H54 (cell line): ENCODE measurements at places on chromosomes 4 and X.

GRCh38 chr4:20787940-20788665 is 87.8 kb downstream of the PACRGL start:
- no peak for DNase-seq

DNA sequence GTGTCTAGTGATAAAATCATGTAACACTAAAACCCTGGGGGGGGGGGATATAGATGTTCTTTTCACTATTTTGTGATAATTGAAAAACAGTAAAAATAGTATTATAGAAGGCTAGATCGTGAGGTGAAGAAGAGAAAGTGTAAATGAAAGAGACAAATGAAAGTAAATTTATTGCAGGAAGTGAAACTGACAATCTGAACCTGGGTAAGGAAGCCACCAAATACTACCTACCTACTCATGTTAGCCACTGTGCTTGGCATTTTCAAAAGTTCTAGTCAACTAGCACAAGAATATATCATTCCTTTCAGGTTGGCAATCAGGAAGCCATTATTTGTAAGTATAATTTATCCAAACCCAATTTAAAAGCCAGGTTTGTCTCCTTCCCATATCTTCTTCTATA is 1366.1 kb downstream of the FAM133A start:
- no peak for DNase-seq

DNA sequence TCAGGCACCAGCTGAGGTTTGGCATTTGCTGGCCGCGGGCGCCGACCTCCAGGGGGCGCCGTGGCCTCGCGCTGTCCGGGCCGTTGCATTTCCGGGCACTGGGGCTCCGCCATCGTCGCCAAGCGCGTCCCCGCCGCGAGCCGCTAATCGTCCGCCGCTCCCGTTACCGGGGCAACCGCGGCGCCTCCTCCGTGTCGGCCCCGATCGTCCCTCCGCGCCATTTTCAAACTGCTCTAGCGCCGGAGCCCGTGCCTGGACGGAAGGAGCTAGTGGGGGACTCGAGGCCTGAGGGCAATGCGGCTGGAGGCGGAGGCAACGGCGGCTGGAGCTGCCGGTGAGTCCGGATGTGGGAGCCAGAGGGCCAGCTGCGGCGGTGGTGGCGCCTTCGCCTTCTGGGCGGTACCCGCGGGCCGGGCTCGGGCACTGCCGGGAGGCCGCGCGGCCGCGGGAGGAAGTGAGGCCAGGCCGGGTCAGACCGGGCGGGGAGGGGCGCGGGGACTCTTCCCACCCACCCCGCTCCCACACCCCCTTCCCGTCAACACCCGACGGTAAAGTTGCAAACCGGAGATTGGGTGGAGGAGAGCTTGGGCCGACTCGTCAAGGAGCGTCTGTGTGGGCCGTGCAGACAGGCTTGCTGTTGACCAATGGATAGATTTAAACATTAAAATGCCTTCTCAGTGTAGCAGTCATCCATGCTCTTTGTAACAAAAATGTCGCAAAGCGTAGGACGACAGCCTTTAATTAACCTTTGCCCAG is at the start of gene CEP135:
CEP135 (plus strand) TSS at position 220 of the 756 bp plus-strand sequence. CDS start 3,186 bp downstream, outside the sequence.
- peak; percentile 47 for DNase-seq

GRCh38 chrX:107629540-107629909 is 1.2 kb downstream of the PRPS1 start:
- no peak for DNase-seq

DNA sequence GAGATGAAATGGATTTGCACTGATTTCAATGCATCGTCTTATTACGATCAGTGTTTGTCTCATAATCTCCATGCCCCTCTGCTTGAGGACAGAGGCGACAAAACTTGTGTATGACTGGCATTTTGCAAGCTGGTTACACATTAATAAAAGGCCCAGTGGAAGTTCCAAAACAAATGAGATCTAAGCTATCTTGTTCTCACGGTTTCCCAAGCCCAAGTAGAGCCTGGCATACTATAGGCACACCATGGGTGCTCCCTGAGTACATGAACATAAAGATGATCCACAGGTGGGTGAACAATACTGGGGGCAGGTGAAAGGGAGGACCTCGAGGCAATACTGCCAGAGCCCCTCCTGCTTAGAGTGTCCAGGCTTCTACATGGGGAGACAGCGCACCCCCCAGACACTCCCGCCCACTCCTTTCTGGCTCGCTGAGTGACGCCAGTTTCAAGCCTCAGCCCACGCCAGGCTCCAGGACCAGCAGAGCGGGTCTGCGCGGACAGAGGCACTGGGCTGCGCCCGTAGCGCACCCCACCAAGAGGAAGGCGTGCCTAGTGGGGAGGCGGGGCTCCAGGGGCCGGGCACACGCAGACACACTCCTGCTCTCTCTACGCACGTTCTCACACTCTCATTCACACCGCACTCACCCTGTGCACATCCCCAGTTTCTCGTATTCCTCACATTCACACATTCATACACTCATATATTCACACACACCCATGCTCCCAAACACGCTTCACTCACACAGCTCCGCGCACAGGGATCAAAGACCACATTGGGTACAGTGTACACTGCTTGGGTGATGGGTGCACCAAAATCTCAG is 8.9 kb upstream of the GSX2 start:
- DNase-seq: no peak

DNA sequence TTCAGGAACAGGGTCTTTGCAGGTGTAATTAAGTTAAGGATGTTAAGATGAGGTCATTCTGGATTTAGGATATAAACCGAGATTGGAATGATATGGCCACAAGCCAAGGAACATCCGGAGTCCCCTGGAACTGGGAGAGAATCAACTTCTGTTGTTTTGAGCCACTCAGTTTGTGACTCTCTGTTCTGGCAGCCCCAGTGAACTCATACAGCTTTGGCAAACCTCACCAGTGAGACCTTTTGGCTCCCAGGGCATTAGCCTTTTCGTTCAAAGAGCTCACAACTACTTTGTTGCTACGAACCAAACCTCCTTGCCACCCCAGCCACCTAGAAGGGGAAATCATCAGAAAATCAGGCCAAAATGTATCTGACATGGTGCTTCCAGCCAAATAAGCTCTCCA is 80.4 kb downstream of the MTMR1 start:
- DNase-seq: no peak

GRCh38 chrX:40391662-40392061 is 189.1 kb upstream of the ATP6AP2 start:
- no peak for DNase-seq
